ENCODE measurements at places on chromosomes 1 and 21.

GRCh38 chr1:110489406-110489805 lies 29.6 kb downstream of the KCNA10 start:
- no peak for DNase-seq

DNA sequence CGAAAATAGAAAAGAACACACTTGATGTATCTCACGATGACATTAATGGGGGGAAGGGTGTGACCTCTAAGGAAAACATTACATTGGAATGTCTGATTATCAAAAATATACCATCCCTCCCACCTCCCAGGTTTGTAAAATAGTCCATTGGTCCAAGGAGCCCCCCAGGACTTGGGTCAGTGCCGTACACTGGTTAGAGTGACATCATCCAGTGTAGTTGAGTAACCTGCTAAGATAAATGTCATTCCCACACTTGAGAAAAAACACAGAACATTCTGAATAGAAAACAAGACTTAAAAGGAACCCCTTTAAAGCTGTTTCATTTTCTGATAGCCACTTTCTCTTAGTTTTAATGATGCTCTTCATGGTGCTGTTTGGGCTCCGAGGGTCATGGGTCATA lies 15.2 kb downstream of the DDX20 start:
- DNase-seq: no peak

GRCh38 chr1:92095874-92096273 lies 15.7 kb downstream of the BTBD8 start:
- no peak for DNase-seq

DNA sequence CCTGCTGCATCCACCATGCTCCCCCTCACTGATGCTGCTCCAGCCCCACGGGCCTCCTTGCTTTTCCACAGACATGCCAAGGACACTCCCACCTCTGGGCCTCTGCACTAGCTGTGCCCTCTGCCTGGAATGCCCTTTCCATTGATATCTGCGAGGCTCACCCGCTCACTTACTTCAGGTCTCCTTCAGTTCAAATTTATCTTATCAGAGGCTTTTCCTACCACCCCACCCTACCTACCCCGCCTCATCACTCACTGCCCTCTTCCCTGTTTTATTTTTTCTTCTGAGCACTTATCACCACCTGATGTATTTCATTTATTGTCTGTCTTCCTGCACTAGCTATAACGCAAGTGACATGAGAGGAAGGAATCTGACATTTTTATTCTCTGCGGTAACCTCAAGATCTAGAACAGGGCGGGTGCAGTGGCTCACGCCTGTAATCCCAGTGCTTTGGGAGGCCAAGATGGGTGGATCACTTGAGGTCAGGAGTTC lies 7.0 kb downstream of the HSPG2 start:
- DNase-seq: no peak

DNA sequence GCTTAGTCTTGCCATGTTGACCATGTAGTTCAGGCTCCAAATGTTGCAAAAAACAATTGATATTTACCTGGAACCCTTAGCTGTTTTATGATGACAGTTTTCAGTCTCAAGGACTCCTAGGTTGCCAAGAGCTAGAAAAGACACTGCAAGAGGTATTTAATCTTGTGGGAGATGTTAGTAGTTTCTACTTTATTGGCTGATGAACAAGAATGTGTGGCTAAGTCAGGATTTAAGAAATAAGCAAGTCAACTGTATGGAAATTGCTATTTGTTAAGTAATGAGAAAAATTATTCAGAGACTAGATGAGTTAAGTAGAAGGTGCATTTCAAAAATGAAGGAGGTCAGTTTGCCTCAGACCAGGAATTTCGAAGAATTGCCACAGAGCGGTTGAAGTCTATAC lies 639.7 kb upstream of the USP24 start:
- no peak for DNase-seq

DNA sequence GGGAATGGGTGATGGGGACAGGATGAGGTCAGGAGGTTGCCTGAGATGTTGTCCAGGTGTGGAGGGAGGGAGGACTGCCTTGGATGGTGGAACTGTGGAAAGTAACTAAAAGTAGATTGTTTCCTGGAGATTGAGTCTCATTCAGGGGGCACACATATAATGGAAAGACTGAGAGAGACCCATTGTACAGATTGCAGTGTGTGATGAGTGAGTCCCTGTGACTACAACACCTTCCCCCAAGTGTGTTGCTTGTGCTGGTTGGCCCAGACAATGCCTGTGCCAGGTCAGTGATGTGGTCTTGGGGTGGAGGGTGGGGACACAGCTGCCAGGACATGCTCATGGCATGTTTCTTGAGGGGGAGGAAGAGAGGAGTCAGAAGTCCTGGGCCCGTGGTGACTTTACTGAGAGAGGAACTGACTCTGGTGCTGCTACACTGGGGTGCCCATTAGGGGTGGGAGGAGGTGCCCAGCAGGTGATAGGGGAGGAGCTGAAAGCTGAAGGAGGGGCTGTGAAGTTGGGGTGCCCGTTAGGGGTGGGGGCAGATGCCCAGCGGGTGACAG lies 5.2 kb downstream of the SNAP47 start:
- DNase-seq: no peak

All from stimulated activated CD8-positive, alpha-beta memory T cell treated with anti-CD3 and anti-CD28 coated beads, Interleukin-15, amount 100 ng/mL, for 48 hours (primary cell).